Stimulated activated CD8-positive, alpha-beta memory T cell treated with anti-CD3 and anti-CD28 coated beads, Interleukin-7, amount 100 ng/mL, for 24 hours (primary cell): ENCODE measurements at places on chromosomes 1 and 21.

- DNase-seq, result no peak
Measured at GRCh38 chr21:24890021-24890420, 717.3 kb downstream of the MRPL39 start.

- no peak for DNase-seq
Measured at GRCh38 chr1:47805018-47805417, 192.2 kb downstream of the TRABD2B start.

DNA sequence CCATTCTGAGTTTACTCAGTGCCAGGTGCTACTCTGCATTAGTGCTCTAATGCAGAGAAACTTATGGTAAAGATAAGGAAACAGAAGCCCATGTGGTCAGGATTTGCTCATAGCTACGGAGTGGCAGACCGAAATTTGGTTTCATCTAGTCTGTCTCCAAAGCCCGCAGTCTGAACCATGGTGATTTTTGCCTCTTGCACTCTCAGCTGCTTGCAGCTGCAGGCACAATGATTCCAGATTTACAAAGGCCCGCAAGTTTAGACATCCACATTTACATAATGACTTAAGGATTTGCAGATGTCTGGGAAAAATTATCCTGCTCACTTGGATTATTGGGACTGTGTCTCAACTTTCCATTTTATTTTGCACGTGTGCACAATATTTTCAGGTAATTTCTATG, 161.3 kb upstream of the KCNJ6 start:
- DNase-seq, result no peak

DNA sequence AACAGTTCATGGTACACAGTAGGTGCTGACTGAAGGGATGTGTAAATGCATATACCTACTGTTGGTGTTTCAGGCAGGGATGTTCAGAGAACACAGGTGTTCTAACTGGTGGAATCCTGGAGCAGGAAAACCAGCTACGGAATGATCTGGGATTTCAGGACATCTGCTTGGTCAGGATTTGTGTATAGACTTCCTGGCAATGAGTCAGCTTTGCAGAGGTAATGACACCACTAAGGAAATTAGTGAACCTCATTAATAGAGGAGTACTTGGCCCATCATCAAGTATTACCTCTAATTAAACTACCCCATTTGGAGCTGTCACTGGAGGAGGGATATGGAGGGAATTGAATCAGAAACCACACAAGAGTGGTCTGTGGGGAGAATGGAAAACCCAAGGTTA, 7.3 kb downstream of the MRPL37 start:
- no peak for DNase-seq

DNA sequence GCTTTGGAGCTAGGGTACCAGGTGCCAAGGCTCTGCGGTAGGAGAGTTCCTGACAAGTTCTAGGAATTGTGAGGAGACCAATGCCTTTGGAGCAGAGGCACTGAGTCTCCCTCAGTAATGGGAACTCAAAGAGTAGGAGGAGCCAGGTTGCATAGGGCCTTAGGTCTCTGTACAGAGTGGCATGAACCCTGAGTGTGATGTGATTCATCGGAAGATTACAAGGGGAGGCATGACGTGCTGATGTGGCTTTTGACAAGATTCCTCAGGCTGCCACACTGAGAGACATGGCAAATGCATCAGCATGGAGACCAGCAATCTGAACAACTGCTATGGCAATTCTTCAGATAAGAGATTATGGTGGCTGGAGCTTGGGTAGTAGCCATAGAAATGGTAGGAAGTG, 94.6 kb upstream of the SLC44A3 start:
- DNase-seq, result no peak

DNA sequence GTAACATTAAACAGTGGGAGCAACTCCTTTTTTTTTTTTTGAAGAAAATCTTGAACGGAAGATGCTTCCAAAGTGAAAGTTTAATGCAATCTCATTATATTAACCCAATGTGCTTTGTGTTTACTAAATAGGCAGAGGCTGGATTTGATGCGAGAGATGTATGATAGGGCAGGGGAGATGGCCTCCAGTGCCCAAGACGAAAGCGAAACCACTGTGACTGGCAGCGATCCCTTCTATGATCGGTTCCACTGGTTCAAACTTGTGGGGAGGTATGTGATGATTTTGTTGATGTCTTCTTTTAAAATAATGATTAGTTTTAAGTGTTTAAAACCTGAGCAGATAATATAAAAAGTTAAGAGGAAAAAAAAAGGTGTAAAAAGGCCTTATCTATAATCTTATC, 74.2 kb upstream of the PGD start:
- DNase-seq, result no peak

DNA sequence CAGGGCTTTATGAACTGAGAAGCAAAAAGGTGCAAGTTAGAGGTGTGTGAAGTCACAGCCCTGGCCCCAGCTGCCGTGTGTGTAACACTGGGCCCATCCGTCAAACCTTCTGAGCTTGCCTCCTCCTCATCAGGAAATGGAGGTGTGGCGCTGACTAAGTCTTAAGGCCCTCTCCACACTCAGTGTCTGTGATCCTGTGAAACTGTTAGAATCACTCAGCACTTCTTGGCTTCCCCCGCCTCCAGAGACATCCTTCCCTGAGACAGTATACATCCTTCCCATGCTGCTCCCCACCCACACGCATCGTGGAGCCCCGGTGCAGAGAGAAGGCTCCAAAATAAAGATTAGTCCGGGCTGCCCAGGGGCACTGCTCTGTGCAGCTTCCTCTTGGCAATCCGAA, 33.3 kb downstream of the LRP8 start:
- no peak for DNase-seq

- no peak for DNase-seq
Measured at GRCh38 chr1:153872331-153872730, 50.4 kb downstream of the GATAD2B start.

DNA sequence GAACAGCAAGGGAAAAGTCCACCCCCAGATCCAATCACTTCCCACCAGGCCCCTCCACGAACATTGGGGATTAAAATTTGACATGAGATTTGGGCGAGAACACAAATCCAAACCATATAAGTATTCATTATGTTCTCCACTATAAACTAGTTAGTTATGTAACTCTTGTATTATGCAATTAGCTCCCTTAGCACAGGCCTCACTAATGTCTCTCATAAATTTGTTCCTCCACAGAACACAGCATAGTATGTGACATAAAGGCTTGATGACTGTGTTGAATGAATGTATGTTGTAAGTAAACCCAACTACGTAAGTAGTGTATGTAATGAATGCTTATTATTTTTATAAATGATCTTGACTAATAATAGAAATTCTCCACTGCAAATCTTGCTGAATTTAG, 223.3 kb upstream of the ZRANB2 start:
- DNase-seq, result no peak

DNA sequence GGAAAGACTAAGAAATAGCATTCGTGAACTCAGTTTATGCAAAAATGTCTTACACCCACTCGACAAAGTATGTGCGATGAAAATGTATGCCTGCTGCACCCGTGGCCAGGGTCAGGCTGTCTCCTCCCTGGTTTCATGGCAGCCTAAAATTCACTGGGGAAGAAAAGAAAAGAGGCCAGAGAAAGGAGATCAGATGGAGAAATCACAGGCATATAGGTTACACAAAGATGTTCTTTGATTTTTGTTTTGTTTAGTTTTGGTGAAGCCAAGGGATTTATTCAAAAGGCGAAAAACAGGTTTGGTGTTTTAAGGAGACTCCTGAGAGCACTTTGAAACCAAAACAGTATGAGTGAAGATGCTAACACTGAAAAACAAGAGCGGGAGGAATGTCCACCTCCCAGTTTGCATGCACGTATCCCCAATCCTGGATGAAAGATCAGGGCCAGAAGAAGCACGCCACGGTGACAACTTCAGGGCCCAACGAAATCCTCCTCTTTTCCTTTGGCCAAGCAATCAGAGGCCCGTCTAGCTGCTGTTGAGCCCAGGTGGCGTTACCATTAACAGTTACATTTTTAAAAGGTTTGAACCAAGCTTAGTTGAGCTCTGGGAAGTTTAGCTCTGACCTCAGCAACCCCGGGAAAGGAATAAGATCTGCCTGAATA, 992 bp upstream of the SSX2IP start:
- no peak for DNase-seq

DNA sequence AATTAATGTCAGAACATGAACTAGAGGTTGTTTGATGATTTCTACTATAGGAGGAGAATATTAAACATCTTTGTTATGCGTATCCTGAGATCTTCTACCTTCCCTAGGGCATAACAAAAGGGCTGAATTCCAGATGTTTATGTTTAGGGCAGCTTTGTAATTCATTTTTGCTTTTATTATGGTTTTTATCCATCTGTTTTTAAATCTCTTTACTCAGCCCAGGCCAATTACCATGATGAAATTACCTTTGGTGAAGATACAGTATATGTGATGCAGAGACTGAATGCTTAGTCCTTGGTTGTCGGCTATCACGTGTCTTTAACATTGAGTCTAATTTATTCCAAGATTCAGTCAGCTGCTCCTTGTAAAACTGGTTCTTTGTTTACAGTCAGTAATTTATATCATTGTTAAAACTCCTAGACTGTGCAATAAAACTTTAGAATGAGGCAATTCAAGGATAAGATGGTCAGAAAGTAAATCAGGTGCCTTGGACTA, 176.9 kb downstream of the CTH start:
- no peak for DNase-seq

DNA sequence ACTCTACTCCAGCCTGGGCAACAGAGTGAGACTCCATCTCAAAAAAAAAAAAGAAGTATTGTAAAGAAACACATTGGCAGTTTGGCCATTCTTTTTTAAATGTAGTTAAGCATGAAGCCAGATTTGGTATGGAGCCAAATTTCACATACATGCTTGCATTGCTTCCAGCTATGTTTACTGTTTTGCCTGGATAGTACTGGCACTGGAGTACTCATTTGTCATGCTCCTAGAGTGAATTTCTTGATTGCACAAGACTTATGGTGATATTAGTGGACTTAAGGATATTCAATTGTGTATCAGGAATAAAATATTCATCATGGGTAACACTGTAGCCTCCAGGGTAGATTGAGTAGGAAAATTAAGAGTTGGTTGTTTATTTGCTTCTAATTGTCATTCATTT, 24.5 kb upstream of the SLC9A1 start:
- DNase-seq, result no peak

DNA sequence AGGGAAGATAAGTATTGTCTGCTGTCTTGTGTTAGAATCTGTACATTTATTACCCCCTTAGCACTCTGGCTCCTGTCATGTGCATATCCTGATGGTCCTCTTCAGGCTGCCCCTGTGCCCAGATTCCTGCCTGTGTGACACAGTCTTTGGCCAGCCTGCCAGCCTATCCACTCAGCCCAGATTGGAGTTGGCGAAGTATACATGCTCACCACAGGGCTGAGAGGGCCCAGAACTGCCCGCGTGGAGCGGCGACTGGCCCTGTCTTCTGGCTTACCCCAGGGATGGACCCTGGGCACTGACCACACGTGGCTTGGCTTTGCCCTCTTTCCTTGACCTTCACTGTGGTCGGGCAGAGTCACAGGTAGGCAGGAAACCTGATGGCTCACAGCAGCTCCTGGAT, 11.4 kb downstream of the RNF220 start:
- DNase-seq, result no peak

- DNase-seq, result no peak
Measured at GRCh38 chr1:150352866-150353265, 11.1 kb upstream of the RPRD2 start.

GRCh38 chr21:16250273-16250672, 520.5 kb downstream of the USP25 start:
- DNase-seq, result no peak

- no peak for DNase-seq
Measured at GRCh38 chr1:77342745-77343144, 60.9 kb downstream of the AK5 start.

GRCh38 chr21:35649186-35649585, 411.1 kb downstream of the SETD4 start:
- DNase-seq, result no peak

- no peak for DNase-seq
Measured at GRCh38 chr1:72547412-72547811, 265.1 kb upstream of the NEGR1 start.

DNA sequence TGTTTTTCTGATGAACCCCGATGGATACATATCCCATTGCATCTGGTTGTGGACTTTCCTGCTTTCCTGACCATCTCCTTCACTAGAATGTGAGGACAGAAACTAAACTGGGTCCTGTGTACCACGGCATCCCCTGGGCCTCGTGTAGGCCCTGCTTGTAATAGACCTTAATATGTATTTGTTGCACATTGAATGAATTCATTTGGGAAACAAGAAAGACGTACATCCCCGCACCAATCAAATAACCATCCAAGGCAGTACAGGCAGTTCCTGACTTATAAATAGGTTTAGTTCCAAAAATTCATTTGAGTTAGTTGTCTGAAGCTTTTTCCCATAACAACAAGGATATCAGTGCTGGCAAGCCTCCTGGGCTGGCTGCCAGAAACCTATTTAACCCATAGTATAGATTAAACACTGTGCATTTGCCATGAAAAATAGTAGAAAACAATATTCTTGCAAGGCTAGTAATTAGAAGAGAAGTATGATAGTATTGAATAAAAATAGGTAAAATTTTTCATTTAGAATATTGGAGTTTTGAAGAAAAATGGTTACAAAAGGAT, 81.8 kb upstream of the CD34 start:
- DNase-seq, result no peak

GRCh38 chr1:183411091-183411490, 7.1 kb downstream of the NMNAT2 start:
- no peak for DNase-seq

- no peak for DNase-seq
Measured at GRCh38 chr1:106879538-106879937, 176.9 kb upstream of the PRMT6 start.
